Activated CD4-positive, alpha-beta T cell treated with anti-CD3 and anti-CD28 coated beads, Interleukin-2, amount 10 ng/mL, durations not matched to agents 7 days and 5 days (primary cell): ENCODE measurements at places on chromosomes 1 and 21.
A peak's percentile ranks its signal among the peaks of the same experiment; 100 is the strongest.

- peaks cover 11% of the 10 kb centered on the region for H3K36me3 ChIP-seq
- H3K27me3 ChIP-seq, result no peaks in the 10 kb centered on the region
- DNase-seq, result peak; percentile 53
- H3K4me1 ChIP-seq, result peaks cover 8% of the 10 kb centered on the region
- H3K4me3 ChIP-seq, result no peak overlapping the region
Measured at GRCh38 chr1:58515794-58516401, 30.6 kb downstream of the OMA1 start.

DNA sequence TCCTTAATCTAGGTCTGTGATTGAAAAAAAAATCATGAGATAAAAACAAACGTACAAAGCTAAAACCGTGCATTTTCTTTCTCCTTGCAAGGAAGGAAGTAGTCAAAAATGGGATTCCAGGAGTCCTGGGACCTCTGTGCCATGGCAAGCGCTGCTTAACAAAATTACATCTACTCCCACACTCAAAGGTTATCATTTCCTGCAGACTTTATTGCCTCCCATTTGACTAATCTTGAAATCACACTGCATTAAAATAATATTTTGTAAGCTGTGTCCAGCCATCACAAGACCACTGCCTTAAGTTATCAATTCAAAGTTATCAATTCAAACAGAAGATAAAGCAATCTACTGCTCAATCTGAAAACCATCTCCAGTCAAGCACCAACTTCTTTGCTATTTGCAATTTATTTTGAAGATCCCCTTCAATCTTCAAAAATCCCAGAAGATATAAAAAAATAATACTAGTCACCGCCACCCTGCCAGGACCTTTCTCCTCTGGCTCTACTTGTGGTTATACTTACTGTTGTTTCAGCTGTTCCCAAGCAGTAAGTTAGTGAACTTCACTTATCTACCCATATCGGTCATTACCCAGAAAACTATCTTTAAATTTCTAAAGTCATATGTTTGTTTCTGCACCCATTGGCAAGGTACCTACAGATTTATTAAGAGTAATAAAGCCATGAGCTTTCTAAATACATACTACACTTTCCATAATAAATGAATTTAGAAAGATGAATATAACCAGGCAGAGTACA is 38.1 kb upstream of the RAP1GAP start:
- peaks cover 45% of the 10 kb centered on the region for H3K36me3 ChIP-seq
- H3K4me1 ChIP-seq, result peaks cover 18% of the 10 kb centered on the region
- DNase-seq, result no peak
- H3K27ac ChIP-seq, result no peak overlapping the region
- H3K27me3 ChIP-seq, result no peaks in the 10 kb centered on the region

- no peak for DNase-seq
- no peaks in the 10 kb centered on the region for H3K4me1 ChIP-seq
- H3K4me3 ChIP-seq, result no peak overlapping the region
- no peak overlapping the region for H3K27ac ChIP-seq
- H3K27me3 ChIP-seq, result peaks cover 8% of the 10 kb centered on the region
- H3K36me3 ChIP-seq, result no peaks in the 10 kb centered on the region
Measured at GRCh38 chr1:83897516-83897915, 101.4 kb downstream of the TTLL7 start.

DNA sequence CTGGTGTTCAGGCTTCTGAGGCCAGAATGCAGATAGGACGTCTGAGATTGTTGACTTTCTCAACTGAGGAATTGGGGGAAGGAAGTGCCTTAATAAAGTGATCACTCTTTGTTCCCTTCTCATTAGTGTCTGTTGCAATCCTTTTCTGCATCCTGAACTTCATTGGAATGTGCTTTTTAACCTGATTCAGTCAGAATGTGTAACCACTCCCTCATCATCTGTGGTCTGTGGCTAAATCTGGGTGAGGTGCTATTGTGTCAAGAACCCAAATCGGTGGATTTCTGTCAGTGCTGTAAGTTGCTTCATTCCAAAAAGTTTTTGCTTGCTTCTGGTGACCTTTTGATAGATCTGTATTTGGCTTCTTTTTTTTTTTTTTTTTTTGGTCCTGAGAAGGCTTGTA is 38.2 kb downstream of the ARID1A start:
- peaks cover 65% of the 10 kb centered on the region for H3K4me1 ChIP-seq
- no peak overlapping the region for H3K4me3 ChIP-seq
- peak overlapping the region; percentile 56 for H3K27ac ChIP-seq
- peak; percentile 43 for DNase-seq
- peaks cover 60% of the 10 kb centered on the region for H3K36me3 ChIP-seq

DNA sequence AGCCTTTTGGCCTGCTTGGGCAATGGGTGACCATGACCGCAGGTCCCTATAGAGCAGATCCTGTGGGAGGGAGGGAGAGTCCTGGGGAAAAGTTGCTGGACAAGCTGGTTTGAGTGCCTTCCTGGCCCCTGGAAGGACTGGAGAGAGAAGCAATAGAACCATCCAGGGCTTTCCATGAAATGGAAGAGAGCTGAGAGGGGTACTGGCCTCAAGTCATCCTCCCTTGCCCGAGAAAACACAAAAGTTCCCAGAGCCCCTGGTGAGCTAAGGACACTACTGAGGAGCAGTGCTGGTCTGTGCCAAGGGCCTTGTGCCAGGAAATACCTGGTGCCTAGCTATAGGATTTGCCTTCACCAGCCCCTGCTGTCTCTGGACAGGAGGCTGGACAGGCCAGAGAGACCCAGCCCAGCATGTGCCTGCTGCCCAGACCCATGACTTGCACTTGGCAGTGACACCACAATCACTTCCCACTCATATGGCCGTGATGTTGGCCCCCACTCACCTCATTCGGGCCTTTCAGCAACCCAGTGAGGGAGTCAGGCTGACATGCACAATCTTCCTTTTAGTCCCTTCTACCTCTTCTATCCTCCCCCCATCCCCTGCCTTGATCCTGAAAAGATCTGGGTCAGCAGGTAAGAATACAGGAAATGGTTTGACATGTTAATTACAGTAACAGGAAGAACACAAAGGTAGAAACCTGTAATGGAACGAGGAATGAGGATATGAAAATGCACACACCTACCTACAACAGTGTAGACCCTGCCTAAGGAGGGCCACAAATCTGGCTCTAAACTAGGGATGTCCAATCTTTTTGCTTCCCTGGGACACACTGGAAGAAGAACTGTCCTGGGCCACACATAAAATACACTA is 7.0 kb downstream of the SH3BP5L start:
- no peaks in the 10 kb centered on the region for H3K27me3 ChIP-seq
- H3K4me3 ChIP-seq, result peak overlapping the region; percentile 8
- DNase-seq, result no peak
- H3K4me1 ChIP-seq, result peaks cover 75% of the 10 kb centered on the region
- H3K36me3 ChIP-seq, result peaks cover 46% of the 10 kb centered on the region

DNA sequence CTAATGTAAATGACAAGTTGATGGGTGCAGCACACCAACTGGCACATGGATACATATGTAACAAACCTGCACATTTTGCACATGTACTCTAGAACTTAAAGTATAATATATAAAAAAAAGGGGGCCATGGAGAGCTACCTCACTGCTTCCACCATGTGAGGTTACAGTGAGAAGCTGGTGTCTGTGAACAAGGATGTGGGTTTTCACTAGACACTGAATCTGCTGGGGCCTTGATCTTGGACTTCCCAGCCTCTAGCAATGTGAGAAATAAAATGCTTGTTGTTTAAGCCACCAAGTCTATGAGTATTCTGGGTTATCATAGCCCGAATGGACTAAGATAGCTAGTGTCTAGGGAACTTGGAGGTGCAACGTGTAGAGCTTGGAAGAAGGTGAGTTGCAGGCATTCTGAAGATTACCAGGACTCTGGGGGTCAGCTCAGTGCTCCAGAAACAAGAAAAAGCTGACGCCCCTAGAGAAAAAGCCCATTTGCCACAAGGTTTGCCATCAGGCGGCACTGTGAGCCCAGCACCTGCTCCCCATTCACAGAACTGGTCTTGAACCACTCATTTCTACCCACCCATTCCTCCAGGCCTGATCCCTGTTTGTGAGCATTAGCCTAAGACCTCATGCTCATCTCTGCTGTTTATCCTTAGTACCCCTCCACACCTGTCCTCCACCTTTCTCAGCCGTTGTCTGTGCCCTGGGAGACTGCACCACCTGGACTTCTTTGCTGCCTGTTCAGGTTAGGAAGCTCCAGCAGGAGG is 15.1 kb upstream of the FYB2 start:
- no peak overlapping the region for H3K27ac ChIP-seq
- H3K4me3 ChIP-seq, result no peak overlapping the region
- DNase-seq, result no peak
- no peaks in the 10 kb centered on the region for H3K27me3 ChIP-seq
- peaks cover 1% of the 10 kb centered on the region for H3K4me1 ChIP-seq
- no peaks in the 10 kb centered on the region for H3K36me3 ChIP-seq

DNA sequence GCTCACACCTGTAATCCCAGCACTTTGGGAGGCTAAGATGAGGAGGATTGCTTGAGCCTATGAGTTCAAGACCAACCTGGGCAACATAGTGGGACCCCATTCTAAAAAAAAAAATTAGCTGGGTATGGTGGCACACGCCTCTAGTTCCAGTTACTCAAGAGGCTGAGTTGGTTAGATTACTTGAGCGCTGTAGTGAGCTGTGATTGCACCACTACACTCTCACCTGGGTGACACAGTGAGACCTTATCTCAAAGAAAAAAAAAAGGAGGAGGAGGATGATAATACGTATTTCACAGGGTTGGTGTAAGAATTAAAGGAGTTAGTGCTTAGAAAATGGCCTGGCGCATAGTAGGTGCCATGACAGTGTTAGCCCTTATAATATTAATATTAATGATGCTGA is 144.1 kb downstream of the PLXNA2 start:
- DNase-seq, result no peak
- no peak overlapping the region for H3K27ac ChIP-seq
- H3K27me3 ChIP-seq, result no peaks in the 10 kb centered on the region
- H3K36me3 ChIP-seq, result no peaks in the 10 kb centered on the region
- H3K4me1 ChIP-seq, result no peaks in the 10 kb centered on the region

DNA sequence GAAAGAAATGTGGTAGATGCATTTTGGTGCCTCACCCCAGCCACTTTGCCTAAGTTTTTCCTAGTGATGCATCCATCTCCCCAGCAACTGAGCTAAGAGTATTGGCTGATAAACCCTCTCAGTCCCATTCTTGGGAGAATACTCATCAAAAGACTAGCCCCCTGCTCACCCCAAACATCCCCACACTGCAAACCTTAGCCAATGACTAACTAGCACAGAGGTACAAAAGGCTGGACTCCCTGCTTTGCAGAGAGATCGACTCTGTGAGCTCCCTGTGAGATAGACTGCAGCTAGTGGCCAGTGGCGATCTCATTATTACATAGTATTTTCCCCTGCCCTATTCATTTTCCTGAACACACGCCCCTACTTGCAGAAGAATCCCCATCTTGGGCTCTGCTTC is 155.3 kb downstream of the HHIPL2 start:
- no peaks in the 10 kb centered on the region for H3K36me3 ChIP-seq
- no peak overlapping the region for H3K27ac ChIP-seq
- H3K4me3 ChIP-seq, result no peak overlapping the region

DNA sequence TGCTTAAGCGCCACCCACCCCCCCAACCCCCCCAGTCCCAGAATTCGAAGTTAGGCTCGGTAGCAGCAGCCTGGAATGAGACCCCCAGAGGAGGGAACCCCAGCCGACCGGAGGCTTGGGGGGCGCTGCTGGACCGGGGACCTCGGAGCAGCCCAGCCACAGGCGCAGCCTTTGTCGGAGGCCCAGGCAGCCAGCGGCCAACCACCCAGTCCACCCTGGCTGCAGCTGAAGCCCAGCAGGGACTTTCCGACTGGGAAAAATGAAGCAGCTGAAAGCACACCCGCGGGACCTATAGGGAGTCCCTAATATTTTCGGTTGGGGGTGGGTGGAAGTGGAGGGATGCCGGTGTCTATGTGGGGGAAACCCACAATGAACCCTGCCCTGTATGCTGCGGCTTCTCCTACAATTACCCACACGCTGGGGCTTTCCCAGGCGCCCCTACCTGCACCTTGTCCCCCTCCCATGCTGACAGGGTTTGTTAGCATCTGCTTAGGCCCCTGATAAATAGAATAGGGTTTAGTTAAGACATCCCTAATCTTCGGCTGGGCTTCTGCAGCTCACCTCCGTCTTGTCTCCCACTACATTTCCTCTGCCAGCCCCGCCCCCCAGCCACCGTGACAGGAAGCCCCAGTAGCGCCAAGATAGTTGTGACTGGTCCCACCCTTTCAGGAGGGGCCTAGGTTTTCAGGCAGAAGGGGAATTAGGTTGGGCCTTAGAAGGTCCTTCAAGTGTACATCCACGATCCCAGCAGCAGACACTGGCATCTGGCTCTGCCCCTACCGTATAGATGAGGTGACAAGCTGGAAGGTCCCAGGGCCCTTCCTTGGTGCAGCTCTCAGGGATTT is 838 bp downstream of the CCDC28B start:
- H3K4me3 ChIP-seq, result peak overlapping the region; percentile 81
- peaks cover 35% of the 10 kb centered on the region for H3K36me3 ChIP-seq
- peak overlapping the region; percentile 88 for H3K27ac ChIP-seq
- peaks cover 76% of the 10 kb centered on the region for H3K4me1 ChIP-seq

DNA sequence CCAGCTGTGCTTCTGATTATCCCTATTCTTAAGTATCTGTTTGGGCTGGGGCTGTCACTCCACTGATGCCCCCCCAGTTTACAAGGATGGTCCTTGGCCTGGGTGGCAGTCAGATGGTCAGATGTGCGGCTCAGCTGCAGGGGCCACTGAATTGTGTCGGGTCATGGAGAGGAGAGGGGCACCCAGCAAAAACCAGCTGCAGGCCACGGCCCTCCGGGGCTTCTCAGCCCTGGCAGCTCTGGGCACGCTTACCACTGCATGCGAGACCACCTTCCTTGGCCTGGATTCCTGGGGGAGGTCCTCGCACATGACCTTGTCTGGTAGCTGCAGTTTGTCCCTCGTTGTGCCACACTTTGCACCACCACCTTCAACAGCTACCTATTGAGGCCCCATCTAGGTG is 164.9 kb upstream of the TMEM51 start:
- no peak for DNase-seq
- no peaks in the 10 kb centered on the region for H3K4me1 ChIP-seq
- H3K36me3 ChIP-seq, result no peaks in the 10 kb centered on the region
- H3K27me3 ChIP-seq, result no peaks in the 10 kb centered on the region
- no peak overlapping the region for H3K27ac ChIP-seq
- no peak overlapping the region for H3K4me3 ChIP-seq

GRCh38 chr1:43885279-43885801 is 48.3 kb upstream of the ARTN start:
- no peak overlapping the region for H3K27ac ChIP-seq
- DNase-seq, result no peak
- no peak overlapping the region for H3K4me3 ChIP-seq

DNA sequence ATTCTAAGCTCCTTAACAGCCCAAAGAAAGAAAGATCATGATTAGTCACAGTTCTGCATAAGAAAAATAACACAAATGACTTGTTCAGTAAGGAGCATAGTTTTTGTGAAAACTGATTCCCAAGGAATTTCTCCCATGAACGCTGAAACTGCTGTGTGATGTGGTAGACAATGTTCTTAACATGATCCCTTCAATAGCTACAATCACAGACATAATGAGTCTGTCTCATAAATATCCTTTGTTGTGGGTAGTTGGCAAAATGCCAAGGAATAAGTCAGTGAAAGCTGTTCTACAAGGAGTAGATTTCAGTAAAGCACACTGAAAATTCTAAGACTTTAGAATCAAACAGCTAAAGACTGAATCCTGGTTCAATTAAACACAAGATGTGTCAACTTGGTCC is 404.8 kb downstream of the HLX start:
- no peak for DNase-seq

GRCh38 chr1:245715291-245715701 is 560.5 kb downstream of the KIF26B start:
- no peaks in the 10 kb centered on the region for H3K27me3 ChIP-seq
- H3K4me1 ChIP-seq, result no peaks in the 10 kb centered on the region
- H3K4me3 ChIP-seq, result no peak overlapping the region
- H3K27ac ChIP-seq, result no peak overlapping the region
- no peak for DNase-seq

GRCh38 chr1:187010571-187011309 is 182.0 kb downstream of the PLA2G4A start:
- no peaks in the 10 kb centered on the region for H3K27me3 ChIP-seq
- no peak overlapping the region for H3K4me3 ChIP-seq
- no peak for DNase-seq
- H3K36me3 ChIP-seq, result no peaks in the 10 kb centered on the region
- H3K27ac ChIP-seq, result no peak overlapping the region
- H3K4me1 ChIP-seq, result no peaks in the 10 kb centered on the region
